ENCODE measurements at places on chromosomes 4 and X.

GRCh38 chr4:54779476-54780148 is 121.9 kb downstream of the KIT start:
- DNase-seq, result no peak

GRCh38 chr4:184755278-184755677 is 21.4 kb upstream of the CENPU start:
- DNase-seq, result no peak

DNA sequence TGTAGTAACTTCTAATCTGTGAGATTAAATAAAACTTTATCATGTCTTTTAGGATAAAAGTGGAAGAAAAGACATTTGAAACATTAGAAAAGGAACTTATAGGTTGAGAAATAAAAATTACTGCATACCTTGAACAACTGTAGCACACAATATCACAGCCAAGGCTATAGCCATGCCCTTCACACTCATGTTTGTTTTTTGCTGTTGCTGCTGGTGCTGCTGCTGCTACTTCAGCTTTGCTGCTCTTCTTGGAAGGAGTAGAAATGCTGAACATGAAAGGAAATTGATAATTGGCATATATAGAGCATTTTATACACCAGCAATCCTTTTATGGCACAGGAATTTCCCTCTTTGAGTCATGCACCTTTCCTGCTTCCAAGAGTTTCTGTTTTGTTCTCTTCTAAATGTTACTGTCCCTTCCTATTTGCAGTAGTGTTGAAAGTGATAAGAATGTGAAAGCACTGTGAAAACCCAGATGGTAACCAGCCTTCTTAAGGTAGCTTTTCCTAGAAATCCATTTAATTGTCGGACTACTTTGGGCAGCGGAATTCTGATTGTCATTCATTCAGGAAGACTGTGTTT is at the start of gene CXCL11:
TSS of gene CXCL11 (minus strand) at position 272 of the 582 bp plus-strand sequence. CDS start at position 189, 83 bp downstream.
- no peak for DNase-seq

DNA sequence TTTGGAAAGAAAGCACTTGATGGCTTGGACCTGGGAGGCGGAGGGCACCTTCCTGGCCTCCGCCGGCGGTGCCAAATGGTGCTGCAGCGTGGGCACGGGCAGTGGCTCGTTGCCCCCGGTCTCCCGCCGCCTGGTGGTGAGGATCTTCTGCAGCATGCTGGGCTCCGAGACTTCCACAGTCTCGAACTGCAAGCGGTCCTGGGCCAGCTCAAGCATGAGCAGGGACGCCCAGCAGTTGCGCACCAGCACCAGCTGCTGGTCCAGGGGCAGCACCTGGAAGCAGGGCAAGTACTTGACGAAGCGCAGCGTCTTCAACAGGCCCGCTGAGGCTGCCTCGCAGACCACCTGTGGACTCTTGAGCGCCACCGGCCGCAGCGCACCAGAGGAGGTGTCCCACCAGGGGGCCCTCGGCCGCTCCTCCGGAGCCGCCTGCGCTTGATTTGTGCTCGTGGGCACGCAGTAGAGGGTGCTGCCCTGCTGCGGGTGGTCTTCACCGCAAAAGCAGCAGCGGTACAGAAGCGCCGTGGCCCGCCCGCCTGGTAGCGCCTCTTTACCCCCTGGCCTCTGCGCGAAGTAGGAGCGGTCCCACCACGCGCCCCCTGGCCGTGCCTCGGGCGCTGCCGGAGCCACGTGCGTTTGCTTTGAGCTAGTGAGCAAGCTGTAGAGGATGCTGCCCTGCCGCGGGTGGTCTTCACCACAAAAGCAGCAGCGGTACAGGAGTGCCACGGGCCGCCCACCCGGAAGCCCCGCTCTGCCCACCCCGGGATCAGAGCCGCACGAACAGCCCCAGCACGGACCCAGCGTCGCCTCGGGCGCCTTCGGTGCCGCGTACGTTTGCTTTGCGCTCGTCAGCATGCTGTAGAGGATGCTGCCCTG is 689 bp downstream of the NR0B1 start:
- DNase-seq, result no peak

GRCh38 chr4:80125252-80126177 is 52.5 kb upstream of the ANTXR2 start:
- DNase-seq, result no peak

DNA sequence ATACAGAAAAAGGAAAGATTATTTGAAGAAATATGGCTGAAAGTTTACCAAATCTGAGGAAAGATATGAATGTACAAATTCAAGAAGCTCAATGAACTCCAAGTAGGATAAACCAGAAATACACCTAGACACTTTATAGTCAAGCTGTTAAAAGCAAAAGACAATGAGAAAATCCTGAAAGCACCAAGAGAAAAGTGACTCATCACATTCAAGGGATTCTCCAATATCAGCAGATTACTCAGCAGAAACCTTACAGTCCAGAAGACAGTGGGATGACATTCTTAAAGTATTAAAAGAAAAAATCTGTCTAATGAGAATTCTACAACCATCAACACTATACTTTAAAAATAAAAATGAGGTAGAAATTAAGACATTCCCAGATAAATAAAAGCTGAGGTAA is 223.8 kb upstream of the ZCCHC13 start:
- DNase-seq, result no peak

DNA sequence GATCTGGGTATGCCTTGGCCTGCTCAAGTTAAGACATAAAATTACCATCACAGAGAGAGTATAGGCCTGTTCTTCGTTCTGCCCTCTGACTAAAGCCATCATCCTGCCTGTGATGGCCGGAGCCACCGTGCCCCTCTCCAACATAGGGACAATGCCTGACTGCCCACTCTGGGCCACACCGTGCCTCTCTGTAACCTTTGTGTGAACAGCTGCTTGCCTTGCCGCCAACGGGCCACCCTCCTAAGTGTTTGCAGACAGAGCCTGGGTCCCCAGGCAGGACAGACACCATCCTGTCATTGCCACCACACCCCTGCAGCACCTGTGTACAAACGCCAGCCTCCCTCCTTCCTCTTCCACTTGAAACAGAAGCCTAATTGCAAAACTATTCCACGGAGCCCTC is 298.7 kb upstream of the TENM3 start:
- DNase-seq, result no peak

- DNase-seq, result no peak
Measured at GRCh38 chr4:34328939-34329338, 1915.4 kb downstream of the ARAP2 start.

GRCh38 chr4:144451766-144452450 is 194.0 kb upstream of the HHIP start:
- no peak for DNase-seq

- DNase-seq, result no peak
Measured at GRCh38 chr4:98921292-98921691, 7.6 kb downstream of the EIF4E start.
